ENCODE measurements at places on chromosomes 1 and 21.

DNA sequence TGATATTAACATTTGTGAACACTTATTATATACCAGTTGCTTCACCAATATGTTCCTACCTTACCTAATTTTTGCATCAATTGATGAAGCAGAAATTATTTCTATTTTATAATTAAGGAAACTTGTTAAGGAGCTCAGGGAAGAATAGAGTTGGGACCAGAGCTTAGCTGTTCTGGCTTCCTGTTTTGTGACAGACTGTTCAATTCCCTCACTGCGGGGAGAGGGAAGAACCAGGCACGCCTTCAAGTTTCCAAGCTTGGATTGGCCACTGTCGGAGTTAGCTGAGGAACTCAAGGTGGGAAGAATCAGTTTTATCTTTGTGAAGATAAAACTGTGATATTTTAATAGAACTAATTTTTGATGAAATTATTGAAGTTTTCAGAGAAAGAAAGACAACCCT, 142.3 kb upstream of the LMO4 start:
- DNase-seq = no peak

- DNase-seq = no peak
Observed at GRCh38 chr1:14507262-14507661, 91.2 kb upstream of the KAZN start.

GRCh38 chr1:67213164-67213563, 46.9 kb downstream of the IL23R start:
- DNase-seq = no peak

DNA sequence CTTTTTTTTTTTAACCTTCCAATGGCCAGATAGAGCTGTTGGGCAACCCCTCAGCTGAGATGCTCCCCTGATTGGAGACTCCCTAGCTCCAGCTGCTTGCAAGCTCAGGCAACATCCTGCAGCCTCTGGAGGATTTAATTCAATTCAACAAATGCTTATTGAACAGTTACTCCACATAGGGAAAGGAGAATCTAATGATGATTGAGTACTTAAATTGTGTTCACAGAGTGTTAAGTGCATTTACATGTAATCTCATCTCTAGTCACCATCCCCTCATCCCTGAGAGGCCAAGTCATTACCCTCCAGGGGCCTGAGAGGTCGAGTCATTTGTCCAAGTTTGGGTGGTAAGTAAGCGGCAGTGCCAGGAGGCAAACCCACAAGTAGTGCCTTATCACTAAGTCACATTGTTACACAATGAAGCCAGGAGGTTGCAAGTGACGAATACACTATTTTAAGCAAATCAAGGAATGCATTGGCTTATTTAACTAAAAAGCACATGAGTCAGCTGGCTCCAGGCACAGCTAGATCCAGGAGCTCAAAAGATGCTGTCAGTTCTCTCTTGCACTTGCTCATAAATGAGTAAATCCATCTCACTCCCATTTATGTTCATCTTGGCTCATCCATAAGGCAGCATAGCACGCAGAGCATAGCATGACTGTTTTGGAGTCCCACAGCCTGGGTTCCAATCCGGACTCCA, 64.3 kb downstream of the OPTC start:
- DNase-seq = no peak

Measured in stimulated activated CD8-positive, alpha-beta memory T cell treated with anti-CD3 and anti-CD28 coated beads, Interleukin-2, amount 100 ng/mL, for 1 hour (primary cell).